ENCODE measurements at places on chromosomes 12 and 14.
A peak's percentile ranks its signal among the peaks of the same experiment; 100 is the strongest.

GRCh38 chr12:54759751-54760150, 94.6 kb upstream of the MUCL1 start:
- DNase-seq, result no peak

DNA sequence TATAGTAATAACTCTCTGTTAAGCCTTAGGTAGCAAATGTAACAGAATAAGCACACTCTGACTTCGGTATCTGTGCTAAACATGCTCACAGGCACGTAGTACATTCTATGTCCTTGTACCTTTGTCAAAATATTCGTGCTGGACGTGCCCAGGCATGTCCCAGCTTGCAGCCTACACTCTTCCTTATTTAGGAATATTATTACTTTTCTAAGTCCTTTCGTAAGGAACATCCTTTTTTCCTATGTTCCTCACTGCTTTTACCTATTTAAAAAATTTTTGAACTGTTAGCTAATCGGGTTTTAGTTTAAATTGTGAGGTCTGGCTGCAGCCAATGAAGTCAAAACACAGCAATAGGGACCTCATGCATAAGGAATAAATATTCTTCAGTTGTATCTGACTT, 24.1 kb upstream of the UBC start:
- no peak for DNase-seq

- DNase-seq, result no peak
Measured at GRCh38 chr12:65725376-65725775, 98.9 kb upstream of the HMGA2 start.

GRCh38 chr12:75892731-75893408, 138.7 kb downstream of the PHLDA1 start:
- DNase-seq, result no peak

DNA sequence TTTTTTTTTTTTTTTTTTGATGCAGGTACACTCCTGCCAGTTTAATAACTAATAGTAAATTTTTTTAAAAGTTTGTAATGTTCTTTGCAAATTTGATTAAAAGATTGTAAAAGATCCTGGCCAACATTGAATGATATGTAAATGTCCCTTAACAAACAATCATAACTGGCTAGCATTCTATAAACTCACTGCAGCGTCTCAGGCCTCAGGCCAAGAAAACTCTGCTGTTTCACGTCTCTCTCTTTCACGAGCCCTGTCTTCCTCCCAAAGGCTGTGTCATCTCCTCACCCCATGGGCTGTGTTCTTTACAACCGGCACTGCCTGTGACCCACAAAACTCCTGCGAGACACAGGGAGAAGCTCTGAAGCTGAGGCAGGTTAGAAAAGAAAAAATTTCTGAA, 103.3 kb downstream of the NUAK1 start:
- DNase-seq, result no peak

DNA sequence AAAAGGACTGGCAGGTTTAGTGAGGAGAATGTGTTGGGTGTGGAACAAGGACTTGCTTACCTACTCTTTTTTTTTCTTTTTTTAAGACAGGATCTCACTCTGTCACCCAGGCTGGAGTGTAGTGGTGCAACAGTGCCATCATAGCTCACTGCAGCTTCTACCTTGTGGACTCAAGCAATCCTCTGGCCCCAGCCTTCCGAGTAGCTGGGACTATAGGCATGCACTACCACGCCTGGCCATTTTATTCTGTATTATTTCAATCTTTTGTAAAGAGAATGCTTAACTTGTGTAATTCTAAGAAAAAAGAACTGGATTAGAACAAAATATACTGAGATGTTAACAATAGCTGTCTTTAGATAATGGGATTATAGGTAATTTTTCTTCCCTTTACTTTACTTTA, 1.9 kb upstream of the VRTN start:
- no peak for DNase-seq

GRCh38 chr12:130137040-130138018, 24.9 kb upstream of the FZD10 start:
- no peak for DNase-seq

DNA sequence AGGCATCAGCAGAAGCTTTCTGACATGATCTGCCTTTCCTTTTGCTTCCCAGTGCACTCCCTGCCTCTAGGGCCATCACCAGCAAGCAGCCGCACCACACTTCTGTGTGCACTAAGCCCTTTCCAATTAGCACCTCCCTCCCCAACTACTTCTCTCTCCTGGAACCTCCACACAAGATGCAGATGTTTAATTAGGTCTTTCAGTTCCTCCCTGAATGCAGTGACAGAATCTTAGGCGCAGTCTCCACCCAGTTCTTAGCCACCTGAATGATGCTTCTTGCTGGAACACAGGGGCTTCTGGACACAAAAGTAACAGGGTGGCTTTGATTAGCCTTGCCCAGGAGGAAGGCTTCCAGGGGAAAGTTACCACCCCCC, 32.9 kb downstream of the NIN start:
- no peak for DNase-seq

DNA sequence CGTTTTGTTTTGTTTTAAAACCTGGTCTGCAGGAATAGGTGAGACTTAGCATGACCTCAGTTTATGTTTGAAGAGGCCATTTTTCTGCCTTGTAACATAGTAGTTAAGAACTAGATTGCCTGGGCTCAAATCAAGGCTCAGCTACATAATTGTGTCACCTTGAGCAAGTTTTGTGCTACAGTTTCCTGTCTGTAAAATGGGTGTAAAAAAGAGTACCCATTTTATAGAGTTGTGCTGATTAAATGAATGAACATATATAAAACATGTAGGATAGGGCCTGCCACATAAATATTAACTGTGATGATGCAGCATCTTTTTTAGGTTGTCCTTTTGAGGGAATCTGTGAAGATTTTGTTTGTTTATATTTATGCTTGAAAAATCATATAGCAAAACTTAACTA, 7.2 kb downstream of the WNK1 start:
- DNase-seq, result no peak

- DNase-seq, result no peak
Measured at GRCh38 chr12:4471256-4471655, 25.6 kb upstream of the FGF6 start.

GRCh38 chr14:68104518-68104917, 284.9 kb downstream of the RAD51B start:
- DNase-seq, result no peak

GRCh38 chr14:58107947-58108552, 44.0 kb downstream of the ARMH4 start:
- DNase-seq, result peak; percentile 1

DNA sequence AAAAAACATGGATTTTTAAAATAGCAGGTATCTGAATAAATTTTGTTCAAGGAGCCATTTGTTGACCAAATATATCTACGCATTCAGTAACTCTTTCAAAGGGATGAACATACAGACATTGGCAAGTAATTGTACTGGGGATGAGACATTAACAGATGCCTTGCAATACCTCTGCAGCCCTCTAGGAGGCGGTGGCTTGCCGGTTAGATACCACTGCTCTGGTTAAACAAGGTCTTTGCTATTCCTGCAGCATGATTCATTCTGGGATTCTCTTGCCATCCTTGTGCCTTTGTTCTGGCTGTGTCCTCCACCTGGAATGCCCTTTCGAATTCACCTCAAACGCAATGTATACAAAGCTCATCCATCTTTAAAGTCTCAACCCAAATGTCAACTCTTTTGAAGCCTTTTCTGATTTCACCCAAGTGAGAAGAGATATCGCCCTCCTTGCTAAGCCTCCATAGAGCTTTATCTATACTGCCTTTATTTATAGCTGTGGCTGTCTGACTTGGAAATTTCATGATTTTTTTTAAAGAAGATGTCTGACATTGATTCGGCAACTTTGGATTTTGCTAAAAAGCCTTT, 131.0 kb upstream of the SRRM4 start:
- DNase-seq, result no peak

GRCh38 chr14:58677996-58678395, 40.2 kb downstream of the DACT1 start:
- DNase-seq, result no peak

GRCh38 chr14:63853831-63854293, 1.1 kb downstream of the SYNE2 start:
- peak; percentile 29 for DNase-seq

- peak; percentile 37 for DNase-seq
Measured at GRCh38 chr12:123150744-123151456, at the start of gene PITPNM2. Gene PITPNM2, minus strand, starts transcription at chr12:123151090. Its CDS starts 116,500 bp downstream, at chr12:123034590.

- DNase-seq, result no peak
Measured at GRCh38 chr12:127485528-127485927, 781.4 kb upstream of the TMEM132C start.

- DNase-seq, result no peak
Measured at GRCh38 chr12:94149781-94150239, 1.4 kb downstream of the PLXNC1 start.

DNA sequence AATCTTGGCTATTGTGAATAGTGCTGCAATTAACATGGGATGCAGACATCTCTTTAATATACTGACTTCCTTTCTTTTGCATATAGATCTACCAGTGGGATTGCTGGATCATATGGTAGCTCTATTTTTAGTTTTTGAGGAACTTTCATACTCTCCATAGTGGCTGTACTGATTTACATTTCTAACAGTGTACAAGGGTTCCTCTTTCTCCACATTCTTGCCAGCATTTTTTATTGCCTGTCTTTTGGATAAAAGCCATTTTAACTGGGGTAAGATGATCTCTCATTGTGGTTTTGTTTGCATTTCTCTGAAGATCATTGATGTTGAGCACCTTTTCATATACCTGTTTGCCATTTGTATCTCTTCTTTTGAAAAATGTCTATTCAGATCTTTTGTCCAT, 8.4 kb downstream of the AMDHD1 start:
- no peak for DNase-seq

DNA sequence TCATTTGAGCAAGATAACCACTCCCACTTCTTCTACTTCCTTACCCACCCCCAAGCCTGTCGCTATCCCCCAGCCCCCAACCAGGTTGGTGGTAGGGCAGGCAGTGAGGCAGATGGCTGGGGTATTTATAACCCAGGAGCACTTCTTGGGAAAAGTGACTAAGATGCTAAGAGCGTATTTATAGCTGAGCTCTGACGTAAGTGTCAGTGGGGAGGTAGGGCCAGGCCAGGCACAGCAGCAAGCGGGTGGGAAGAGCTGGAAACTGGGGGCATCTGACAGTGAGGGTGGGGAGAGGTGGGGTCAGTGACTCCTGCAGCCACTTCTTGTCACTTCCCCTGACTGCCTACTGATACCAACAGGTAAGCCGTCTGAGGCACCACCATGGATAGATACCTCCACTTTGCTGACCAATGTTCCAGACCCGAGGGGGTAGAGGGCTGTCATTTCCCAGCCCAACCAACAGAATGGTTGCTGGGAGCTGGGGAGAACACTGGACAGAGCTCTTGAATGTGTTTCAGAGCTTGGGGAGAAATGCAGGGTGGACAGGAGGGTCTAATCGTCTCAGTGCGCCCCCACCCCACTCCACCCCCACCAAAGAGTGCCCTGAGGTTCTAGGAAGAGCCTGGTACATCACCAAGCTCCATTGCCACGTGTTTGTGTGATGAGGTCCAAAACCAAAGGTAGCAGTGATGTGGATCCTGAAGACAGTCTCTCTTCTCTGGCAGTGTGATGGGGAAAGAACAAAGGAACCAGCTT, 2.7 kb upstream of the INHBE start:
- DNase-seq, result no peak

DNA sequence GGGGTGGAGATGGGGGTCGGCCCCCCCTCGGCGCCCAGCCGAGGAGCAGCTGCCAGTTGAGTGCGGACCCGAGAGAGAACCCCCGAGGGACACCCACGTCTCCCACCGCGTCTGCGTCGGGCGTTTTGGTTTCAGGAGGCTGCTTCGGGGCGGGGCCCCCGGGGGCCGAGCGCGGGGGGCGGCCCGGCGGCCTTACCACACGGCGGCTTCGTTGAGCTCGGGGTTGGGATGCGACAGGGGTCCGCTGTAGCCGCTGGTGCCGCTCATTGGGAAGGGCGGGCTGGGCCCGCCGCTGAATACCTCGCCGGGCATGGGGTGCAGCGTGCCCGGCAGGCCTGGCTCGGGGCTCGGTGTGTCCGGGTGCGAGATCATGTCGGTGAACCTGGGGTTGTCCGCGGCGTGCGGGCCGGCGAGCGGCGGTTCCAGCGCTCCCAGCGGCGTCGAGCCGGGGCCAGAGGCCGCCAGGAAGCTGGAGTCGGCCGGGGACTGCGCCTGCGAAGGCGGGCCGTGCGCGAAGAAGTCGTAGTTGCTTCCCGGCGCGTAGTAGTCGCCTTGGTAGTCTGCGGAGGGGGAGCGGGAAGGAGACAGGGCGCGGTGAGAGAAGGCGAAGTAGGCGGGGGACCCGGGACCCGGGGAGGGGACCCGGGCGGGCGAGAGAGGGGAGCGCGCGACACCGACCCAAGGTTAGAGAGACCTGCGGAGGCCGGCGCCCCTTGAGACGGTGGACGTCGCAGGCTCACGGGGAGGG, 8.5 kb downstream of the LHX5 start:
- no peak for DNase-seq

DNA sequence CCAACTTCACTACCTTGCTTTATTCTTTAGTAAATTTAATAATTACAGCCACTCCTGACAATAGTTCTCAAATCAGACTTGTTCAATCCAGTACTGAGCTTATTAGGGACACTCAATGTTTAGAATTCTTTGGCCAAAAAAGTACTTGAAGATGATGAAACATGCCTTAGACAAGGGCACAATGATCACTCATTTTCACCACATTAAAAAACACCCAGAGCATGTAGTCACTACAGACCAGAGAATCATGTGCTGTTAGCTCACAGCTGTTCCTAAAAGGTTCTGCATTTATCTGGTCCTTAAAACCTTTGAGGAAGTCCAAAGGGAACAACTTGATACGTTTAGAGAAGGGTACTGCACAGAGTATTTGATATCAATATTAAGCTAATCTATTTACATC, 98.7 kb downstream of the INSM2 start:
- DNase-seq, result no peak

- no peak for DNase-seq
Measured at GRCh38 chr12:95164656-95165055, 52.6 kb downstream of the FGD6 start.

DNA sequence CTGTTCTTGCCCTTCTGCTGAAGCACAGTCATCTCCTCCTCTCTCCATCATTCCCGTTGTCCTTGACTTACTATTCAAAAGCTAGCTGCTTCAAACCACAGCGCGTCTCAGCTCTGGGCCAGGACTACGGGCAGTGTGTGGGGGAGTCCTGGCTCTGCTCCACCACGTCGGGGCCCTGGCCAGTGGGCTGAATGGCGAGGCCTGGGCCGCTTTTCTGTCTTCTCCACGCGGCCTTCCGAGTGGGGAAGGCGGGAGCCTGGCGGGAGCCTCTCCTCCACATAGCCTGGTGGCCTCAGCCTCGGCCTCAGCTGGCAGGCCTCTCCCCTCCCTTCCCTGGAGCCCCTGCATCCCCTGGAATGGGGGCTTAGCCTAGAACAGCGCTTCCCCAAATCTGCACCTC, 16.5 kb downstream of the ANKRD9 start:
- no peak for DNase-seq

- no peak for DNase-seq
Measured at GRCh38 chr12:52252728-52253343, 19.8 kb downstream of the KRT7 start.

- no peak for DNase-seq
Measured at GRCh38 chr12:6355491-6356373, 13.9 kb upstream of the TNFRSF1A start.

DNA sequence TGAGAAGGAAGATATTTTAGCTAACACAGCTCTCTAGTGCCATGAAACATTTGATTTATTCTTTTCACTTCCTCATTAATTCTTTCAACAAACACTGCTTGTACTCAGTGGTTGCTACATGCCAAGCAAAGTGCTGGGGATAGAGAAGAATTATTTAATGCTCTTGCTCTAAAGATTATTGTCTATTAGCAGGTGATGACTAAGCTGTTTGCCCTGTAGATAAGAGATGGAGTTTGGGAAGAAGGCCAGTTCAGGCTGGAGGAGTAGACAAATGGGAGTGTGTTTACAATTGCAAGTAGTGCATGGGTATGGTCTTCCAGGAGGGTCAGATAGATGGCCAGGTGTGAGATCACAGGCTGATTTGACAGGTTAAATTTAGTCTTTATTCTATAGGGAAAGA, 99.8 kb upstream of the SEL1L start:
- DNase-seq, result no peak

GRCh38 chr12:104177663-104178501, 37.7 kb upstream of the TXNRD1 start:
- DNase-seq, result no peak
